HAP-1 (cell line): ENCODE measurements at places on chromosomes 5 and 9.

DNA sequence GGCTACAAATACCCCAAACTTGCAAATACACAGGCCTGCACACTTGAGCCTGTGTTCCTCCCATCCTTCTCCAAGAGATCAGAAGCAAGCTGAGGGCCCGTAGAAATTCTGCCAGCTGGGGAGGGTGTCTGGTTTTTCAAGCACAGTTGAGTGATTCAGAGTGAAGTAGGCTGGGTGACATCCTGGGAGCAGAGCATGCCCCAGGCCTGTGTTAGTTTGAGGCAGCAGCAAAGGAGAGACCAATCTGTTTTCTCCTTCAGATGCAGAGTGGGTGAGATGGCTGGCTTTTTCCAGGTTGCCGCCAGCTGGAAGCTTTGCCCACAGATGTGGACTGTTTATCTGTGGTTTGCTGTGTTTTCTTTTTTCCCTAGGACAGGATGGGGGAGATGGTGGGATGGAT is 63.1 kb downstream of the RCL1 start:
- DNase-seq = no peak

- DNase-seq = no peak
These were observed 167.7 kb upstream of the RASA1 start for GRCh38 chr5:87099968-87100367.

GRCh38 chr5:56088967-56089829 is 94.4 kb upstream of the IL6ST start:
- DNase-seq = no peak

GRCh38 chr5:420632-421286 is 22.2 kb upstream of the EXOC3 start:
- no peak for DNase-seq

DNA sequence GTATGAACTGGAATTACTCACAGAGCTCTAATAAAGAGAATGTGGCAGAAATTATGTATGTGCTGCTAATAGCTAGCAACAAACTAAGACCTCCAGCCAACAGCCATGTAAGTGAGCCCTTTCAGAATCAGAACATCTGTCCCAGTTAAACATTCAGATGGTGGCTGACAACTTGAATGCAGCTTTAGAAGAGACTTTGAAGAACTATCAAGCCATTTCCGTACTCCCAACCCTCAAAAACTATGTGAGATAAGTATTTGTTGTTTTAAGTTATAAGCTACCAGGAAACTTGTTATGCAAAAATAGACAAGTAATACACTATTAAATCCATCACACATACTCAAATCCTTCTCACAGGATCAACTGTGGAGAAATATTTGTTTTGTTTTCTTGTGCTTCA is 205.2 kb upstream of the EDIL3 start:
- no peak for DNase-seq

DNA sequence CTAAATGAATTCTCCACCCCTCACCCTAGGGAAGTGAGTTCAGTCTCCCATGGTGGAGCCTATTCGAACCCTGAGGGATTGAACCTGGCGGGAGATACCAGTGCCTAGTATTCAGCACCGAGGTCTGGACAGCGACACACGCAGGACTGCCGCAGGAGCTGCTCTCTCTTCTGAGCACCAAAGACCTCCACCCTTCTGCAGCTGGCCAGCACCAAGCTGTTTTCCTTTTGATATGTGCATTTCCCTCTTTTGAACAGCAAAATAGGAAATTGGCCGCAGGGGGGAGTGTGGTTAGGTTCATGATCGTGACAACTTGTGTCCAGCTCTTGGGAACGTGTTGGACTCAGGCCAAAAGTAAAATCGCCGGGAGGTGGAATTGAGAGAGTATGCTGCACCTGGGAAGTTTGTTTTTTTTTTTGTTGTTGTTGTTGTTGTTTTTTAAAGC is 1.2 kb upstream of the PCSK1 start:
- peak; percentile 85 for DNase-seq

DNA sequence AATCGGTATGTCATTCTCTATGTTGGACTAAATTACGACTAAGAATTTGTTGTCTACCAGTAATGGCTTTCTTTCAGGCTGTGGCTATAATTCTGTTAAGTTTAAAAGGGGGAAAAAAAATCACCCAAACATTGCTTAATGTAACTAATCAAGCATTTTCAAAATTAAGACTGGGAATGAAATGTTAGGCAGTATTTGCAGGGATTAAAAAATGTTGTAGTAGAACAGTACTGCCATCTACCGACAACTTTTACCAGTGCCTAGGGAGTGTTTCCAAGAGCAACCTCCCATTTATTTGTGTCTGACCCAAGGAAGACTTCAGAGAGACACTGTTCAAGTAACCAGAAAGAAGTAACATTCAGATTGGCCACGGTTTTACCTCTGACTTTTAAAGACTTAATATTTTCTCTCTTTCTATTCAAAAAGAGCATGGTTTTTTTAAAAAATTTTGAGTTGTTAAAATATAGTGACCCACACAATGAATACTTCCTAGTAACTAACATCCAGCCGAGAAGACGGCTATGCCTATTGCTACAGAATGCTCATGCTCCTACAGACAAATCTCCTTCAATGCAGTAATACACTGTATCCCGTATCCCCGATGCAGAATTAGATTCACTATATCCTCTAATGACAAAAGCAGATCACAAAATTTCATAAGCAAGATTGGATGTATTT is 92.4 kb downstream of the ARL15 start:
- peak; percentile 72 for DNase-seq

DNA sequence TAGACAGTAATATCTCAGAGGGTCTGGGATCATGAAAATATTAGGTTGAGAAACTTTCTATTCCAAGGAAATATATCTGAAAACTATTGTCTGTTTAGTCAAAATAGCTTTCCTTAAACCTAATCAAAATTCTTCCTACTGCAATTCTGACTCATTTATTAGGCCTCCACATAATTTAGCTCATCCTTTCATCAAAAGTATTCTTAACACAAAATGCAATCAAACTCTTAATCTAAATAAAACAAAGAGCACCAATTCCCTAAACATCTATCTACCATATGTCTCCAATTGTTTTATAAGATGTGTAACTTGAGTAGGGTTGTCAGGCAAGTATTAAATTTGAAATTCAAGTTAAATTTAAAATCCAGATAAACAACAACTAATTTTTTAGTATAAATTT is 142.1 kb downstream of the PLK2 start:
- no peak for DNase-seq

DNA sequence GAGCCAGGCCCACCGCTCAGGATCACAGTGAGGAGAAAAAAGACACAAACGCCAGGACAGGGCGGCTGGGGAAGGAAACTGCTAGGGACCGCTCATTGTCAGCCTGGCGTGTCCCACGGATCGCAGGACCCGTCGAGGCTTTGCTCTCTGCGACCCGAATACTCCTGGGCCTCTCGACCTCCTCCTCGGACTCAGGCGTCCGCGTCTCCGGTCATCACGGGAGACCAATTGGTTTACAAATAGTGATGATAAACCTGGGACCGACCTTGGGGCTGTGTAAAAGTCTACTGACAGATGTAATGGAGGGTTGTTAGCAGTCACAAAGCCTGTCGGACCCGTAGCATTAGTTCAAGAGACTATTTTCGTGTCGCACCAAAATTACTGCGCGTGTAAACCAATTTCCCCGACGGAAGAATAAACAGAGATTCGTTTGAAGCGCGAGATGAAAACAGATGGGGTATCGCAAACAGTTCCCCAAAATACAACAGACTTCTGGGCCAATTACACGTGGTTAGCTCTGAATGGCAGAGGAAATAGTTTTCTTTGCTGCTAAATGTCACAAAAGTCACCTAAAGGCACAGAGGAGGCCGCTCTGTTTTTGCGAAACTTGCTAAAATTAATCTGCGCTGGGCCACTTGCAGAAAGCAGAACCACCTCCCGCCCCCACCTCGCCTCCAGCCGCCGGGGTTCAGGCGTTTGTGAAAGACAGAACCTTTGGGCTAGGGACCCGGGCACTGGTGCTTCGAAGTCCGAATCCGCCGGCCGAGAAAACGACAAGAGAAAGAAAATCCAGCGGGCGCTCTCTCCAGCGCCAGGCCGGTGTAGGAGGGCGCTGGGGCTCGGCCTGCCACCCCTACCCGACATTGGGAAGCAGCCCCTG is 67.6 kb downstream of the FOXD1 start:
- DNase-seq = no peak

DNA sequence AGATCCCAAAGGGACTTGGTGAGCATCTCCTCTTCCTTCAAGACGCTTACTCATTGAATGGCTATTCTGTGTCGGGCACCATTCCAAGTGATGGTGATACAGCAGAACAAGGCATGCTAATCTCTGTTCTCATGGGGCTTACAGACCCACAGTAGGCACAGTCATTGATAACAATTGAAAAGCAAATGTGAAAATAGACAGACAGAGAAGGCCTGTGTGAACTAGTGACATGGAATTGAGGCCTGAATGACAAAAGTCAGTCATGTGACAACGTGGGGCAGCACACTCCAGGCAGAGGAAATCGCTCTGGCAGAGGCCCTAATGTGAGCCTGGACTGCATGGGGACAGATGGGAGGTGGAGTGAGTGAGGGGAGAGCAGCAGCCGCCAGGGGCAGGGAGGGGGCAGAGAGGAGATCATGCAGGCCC is 70.7 kb upstream of the CPLX2 start:
- DNase-seq = no peak

GRCh38 chr9:13088720-13089427 is 190.6 kb downstream of the MPDZ start:
- DNase-seq = peak; percentile 56

DNA sequence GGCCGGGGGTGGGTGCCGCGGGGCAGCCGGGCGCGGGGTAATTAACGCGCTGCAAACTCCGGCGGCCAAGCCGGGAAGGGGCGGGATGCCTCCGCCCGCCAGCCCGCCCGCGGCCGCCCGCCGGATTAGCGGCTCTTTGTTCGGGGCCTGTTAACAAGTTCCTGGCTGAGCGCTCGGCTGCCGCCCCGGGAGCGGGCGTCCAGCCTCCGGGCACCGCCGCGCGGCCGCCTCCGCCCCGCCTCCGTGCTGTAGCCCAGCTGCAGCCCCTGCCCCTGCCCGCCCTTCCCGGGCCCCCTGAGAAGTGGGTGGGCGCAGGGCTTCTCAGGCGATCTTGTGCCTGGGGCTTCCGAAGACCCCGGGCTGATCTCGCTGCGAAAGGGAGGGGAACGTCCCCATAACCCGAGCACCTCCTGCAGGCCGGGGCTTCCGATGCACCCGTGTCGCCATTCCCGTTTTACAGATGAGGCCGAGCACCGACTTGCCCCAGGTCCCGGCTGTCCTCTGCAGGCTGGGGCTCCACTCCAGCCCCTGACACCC is 7.5 kb downstream of the UNC5A start:
- DNase-seq = peak; percentile 66

DNA sequence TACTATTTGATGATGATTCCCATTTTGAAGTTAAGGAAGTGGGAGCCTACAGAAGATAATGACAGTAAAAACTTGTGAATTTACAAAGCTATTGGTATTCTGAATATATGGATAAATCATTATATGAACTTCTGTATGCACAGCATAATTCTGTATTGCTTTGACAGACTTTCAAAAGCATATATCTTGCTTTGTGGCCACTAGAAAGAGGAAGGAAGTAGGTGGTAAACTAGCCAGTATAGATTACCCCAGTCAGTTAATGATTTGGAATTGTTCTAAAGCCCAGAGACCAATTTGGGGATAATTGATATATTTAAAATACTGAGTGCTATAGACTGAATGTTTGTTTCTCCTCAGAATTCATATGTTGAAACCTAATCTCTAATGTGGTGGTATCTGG is 53.0 kb downstream of the NR2F1 start:
- no peak for DNase-seq

- DNase-seq = no peak
These were observed 252.5 kb downstream of the FSTL4 start for GRCh38 chr5:133359861-133360260.

GRCh38 chr9:81621785-81622259 is 67.5 kb downstream of the TLE1 start:
- peak; percentile 26 for DNase-seq

GRCh38 chr9:122954253-122954691 is 13.5 kb downstream of the RABGAP1 start:
- no peak for DNase-seq

DNA sequence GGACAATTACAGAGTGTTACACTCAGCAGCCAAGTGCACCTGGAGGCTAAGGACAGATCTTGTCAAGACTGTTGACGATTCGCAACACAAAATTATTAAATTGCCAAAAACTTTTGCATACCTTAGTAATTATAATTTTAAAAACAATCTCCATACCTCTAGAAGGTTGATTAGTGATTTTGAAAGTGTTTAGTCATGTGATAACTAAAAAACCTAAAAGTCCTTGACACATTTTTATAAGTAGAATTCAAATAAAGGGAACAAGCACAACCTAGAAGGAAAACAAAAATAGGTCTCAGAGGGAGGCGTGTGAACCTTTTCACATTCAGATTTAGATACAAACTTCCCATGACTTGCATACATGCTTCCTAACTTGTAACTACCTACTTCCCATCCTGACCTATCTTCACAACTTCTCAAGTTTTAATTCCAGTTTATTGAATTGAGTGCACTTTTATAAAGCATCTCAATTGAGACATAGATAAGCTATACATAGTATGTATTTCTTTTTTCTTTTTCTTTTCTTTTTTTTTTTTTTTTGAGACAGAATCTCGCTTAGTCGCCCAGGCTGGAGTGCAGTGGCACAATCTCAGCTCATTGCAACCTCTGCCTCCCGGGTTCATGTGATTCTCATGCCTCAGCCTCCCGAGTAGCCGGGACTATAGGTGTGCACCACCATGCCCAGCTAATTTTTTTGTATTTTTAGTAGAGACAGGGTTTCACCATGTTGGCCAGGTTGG is 5.8 kb downstream of the ZNF367 start:
- no peak for DNase-seq
